Thymus (tissue), 14 donors: ENCODE measurements at places on chromosomes 7 and 10.
A peak's percentile ranks its signal among the peaks of the same experiment; 100 is the strongest.

DNA sequence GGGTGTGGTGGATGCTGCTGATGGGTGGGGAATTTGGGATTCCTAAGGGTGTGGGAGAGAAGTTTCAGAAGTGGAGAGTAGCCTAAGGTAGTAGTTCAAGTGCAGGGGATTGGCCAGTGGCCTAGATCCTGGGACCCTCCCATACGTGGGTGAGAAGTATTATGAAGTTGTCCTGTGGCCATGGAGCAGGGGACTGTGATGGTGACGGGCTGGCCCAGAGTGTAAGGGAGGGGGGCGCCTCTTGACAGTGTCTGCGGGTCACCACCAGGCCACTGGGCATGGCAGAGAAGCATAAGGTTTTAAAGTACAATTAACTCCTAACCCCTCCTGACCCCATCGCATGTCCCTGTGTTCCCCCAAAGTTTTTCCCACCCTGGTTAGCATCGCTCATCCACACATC is 70.2 kb downstream of the RBM33 start:
- no peak for DNase-seq

DNA sequence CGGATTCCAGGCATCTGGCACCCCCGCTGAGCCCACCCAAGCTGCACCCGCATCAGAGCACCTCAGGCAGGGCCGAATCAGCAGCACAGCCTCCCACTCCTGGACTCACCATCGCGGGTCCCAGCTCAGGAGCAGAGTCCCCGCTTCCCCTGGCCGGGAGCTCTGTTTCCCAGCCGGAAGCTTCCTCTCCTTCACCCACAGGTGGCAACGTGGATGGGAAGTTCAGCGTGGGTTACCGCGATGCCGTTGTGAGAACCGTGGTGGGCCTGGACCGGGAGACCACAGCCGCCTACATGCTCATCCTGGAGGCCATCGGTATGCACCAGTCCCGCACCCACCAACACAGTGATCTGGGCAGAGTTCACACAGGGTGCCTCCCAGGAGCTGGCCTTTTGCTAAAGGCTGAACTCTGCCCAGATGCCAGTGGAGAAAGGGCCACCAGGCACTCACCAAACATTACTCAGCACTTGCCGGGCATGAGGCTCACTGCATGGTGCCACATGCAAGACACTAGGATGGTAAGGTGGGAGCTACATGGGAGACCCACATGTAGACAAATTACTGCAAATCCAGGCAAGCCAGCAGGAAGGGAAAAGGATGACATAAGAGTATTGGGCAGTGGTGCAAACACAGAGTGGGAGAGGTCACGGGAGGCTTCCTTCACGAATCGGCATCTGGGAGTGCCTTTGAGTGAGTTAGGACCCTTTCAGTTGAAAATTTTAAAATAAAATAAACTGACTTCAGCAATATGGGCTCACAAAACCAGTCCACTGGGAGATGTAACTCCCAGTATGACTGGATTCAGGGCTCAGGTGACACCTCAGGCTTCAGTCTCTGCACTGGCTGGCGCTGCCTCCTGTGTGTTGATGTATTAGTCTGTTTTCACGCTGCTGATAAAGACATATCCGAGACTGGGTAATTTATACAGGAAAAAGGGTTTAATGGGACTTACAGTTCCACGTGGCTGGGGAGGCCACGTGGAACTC is 10.4 kb downstream of the C10orf105 start:
- DNase-seq: no peak

DNA sequence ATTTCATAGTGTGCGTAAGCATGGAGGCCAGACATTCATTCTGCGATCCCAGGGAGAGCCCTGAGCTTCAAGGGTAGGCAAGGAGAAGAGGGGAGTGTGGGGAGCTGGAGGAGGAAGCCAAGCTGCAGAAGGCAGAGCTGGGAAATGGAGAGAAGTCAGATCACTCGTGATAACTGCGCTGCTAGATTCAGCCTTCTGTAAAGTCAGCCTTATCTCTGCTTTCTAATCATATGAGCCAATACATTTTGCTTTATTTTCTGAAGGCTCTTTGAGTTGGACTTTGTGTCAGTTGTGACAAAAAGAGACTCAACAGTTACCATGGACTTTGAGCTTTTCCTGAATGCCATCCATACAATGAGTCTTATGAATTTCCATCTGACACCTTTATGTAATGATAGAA is 61.7 kb upstream of the CREB5 start:
- DNase-seq: no peak

- DNase-seq: peak; percentile 87
Measured at GRCh38 chr10:30783939-30784501, 154.5 kb upstream of the LYZL2 start.

DNA sequence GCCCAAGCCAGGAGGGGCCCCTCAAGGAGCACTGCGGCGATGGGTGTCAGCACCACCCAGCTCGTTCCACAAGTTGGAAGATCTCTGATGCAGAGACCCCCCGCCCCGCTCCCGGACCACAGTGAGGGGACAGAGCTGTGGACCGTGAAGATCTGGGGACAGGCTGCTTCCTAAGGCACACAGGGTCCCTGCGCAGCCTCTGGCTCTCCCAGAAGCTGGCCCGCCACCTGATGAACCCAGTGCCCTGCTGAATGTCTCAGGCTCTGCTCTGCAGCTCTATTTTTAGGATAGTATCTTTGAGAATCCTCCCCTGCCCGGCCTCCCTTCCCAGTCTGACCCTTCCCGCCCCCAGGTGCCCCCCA is 29.7 kb downstream of the GBX1 start:
- DNase-seq: no peak

- DNase-seq: no peak
Measured at GRCh38 chr10:72218726-72219125, 2.6 kb upstream of the ASCC1 start.

- DNase-seq: no peak
Measured at GRCh38 chr10:34386921-34387320, 428.2 kb downstream of the PARD3 start.

DNA sequence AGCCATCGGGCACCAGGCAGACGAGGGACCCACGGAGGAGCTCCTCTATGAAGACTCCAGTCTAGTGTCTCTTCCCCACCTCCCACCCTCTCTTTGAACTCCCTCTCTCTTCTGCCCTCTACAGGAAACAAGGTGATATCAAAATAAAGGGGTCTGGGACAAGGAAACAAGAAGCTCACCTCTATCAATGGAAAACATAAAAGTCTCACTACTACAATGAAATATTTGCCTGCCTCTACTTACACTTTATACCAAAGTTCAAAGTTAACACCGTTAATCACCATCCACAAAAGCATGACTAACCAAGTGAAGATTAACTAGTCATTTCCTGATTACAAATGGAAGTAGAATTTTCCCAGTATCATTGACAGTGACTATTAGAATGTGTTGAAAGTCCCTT is 82.2 kb downstream of the PARD3 start:
- DNase-seq: no peak

- DNase-seq: no peak
Measured at GRCh38 chr10:79310911-79311573, 36.2 kb upstream of the PPIF start.

GRCh38 chr10:5595994-5596471 is 70.4 kb downstream of the ASB13 start:
- DNase-seq: no peak

GRCh38 chr7:1953199-1954190 is 279.2 kb downstream of the MAD1L1 start:
- DNase-seq: no peak

DNA sequence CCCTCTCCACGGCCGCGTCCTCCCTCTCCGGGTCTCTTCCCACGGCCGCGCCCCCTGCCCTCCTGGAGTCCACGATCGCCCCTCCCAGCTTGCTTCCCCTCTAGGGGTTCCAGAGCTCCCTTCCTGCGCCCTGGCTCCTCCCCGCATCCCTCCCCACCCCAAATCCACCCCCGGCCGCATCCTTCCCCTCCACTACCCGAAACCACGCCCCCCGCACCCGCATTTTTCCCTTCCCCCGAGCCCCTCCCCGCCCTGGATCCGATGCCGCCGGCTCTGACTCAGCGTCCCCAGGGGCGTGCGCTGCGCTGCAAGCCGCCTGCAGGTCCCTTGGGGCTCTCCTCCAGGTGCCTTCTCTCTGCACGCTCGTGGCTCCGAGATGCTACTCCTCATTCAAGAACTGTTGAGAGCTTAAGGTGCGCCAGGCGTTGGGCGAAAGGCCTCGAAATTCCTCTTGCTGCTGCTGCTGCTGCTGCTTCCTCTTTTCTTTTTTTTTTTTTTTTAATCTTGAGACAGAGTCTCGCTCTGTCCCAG is 372 bp upstream of the TMEM130 start:
- no peak for DNase-seq

DNA sequence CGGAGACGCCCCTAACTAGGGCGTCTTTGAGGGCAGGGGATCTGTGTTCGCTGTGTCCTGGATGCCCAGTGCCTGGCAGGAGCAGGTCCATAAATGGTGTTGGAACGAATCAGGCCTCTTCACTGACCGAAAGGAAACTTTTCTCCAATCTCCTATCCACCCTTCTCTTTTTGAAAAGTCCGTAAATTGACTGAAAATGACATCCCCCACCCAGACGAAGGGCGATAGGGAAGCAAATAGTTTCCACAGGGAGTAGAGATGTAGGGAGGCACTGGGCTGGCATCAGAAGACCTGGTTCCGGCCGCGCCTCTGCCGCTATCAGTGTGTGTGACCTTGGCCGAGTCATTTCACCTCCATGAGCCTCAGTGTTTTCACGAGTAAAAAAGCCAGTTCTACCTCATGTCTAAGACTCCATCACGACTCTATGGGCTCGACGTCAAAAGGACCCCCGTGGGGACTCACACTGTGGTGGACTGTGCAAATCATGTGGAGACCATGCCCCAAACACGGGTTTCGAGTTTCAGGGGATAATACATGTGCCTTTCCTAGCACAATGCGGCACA is 497 bp upstream of the RAB11FIP2 start:
- no peak for DNase-seq

GRCh38 chr10:20674926-20675325 is 222.2 kb downstream of the NEBL start:
- DNase-seq: no peak

- DNase-seq: no peak
Measured at GRCh38 chr7:18445916-18446520, 49.5 kb upstream of the HDAC9 start.

GRCh38 chr10:43094085-43094484 is 17.2 kb downstream of the RET start:
- no peak for DNase-seq

DNA sequence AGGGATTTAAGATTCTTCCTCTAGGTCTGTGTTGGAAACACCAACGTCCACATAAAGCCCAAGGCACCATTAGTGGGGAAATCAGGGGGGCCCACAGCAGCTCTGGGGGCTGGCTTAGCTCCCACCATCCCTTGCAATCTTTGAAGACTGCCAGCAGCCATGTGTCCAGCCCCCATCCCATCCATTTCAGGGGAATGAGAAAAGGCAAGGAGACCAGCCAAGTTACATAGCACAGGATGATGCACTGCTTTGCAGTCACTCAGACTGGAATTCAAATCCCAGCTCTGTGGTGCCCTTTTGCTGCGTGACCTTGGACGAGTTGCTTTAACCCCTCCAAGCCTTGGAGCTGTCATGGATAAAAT is 108.9 kb upstream of the ZMIZ1 start:
- no peak for DNase-seq

GRCh38 chr7:150903606-150904005 is 51.3 kb downstream of the AOC1 start:
- DNase-seq: no peak

- DNase-seq: no peak
Measured at GRCh38 chr10:61024856-61025201, 80.8 kb upstream of the RHOBTB1 start.

DNA sequence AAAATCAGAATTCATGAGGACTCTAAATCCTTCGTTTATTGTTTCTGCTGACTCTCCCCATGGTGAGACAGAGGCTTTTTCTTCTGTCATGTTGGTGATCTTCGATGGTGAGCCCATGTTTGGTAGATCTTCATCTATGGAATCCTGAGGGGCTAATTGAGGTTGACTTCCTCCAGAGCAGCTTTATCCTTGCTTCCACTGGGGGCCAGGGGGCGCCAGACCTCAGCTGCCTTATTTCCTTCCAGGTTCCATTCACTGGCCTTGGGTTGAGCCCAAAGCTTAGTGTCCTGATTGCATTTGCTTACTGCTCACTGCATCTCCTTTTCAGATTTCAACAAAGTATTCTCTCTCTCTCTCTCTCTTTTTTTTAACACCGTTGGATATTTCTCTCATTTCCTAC is 80.7 kb downstream of the GCC1 start:
- DNase-seq: peak; percentile 8

GRCh38 chr7:12609561-12609960 is 39.0 kb downstream of the SCIN start:
- DNase-seq: no peak

- DNase-seq: no peak
Measured at GRCh38 chr10:95458014-95458413, 103.2 kb downstream of the SORBS1 start.

DNA sequence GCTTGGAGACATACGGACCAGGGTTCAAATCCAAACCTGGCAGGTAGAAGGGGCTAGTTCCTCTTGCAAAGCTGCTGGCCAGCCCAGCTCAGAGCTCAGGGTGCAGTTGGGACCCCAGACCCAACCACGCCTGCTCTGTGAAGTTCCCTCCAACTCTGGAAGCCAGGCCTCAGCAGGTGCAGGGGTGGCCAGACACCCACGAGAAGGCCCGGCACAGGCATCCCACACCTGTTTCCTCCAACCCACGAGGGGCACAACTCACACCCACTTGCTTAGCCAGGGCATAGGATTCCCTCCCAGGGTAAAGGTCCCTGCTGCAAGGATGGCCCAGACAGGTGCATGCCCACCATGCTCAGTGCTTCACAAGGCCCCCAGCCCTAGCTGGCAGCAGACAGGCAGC is 262.4 kb downstream of the GRID1 start:
- no peak for DNase-seq

GRCh38 chr10:72694476-72695369 is 2.8 kb downstream of the MCU start:
- DNase-seq: no peak

DNA sequence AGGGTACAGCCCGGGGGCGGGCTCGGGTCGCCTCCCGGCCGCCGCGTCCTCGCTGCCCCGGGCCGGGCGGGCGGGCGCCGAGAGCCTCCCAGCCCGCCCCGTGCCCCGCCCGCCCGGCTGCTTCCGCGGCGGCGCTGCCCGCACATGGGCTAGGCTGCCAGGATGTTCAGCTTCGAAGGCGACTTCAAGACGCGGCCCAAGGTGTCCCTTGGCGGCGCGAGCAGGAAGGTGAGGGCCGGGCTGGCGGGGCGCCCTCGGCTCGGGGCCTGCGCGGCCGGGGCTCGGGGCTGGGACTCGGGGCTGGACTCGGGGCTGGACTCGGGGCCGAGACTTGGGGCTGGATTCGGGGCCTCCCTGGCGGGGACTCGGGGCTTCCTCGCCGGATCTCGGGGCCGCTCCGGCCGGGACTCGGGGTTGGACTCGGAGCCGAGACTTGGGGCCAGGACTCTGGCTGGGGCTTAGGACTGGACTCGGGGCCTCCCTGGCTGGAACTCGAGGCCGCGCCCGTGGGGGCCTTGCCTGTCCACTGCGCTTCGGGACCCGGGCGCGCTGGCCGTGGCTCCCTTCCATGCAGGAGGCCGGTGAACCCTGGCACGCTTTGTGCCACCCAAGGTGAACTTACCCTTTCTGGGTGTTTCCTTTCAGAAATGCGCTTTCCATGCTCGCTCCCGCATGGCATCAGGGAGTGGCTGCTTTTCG is 534 bp downstream of the UBE3C start:
- DNase-seq: peak; percentile 15
